Spleen (tissue), 13 donors: ENCODE measurements at places on chromosomes 11 and 22.

- DNase-seq: peak; percentile 92
These were observed 3.3 kb upstream of the BCL9L start for GRCh38 chr11:118928870-118929500.

GRCh38 chr11:36211761-36212430 is 77.3 kb downstream of the COMMD9 start:
- DNase-seq: no peak

DNA sequence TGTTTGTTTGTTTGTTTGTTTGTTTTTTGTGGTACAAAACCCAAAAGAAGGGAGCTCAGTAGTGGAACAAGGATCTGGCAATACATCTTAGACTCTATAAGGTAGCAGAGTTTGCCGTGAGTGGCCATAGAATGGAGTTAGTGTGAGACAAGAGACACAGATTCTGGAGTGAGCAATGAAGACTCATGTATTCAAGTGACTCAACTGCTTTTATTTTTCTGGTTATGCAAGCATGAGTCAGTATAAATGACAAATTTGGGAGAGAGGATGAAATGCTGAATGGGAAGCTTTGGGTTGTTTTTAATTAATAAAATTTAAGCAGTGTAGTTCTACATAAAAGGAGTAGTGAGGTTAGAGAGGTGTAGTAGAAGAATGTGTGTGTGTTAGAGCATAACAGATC is 143.6 kb upstream of the ANO5 start:
- no peak for DNase-seq

DNA sequence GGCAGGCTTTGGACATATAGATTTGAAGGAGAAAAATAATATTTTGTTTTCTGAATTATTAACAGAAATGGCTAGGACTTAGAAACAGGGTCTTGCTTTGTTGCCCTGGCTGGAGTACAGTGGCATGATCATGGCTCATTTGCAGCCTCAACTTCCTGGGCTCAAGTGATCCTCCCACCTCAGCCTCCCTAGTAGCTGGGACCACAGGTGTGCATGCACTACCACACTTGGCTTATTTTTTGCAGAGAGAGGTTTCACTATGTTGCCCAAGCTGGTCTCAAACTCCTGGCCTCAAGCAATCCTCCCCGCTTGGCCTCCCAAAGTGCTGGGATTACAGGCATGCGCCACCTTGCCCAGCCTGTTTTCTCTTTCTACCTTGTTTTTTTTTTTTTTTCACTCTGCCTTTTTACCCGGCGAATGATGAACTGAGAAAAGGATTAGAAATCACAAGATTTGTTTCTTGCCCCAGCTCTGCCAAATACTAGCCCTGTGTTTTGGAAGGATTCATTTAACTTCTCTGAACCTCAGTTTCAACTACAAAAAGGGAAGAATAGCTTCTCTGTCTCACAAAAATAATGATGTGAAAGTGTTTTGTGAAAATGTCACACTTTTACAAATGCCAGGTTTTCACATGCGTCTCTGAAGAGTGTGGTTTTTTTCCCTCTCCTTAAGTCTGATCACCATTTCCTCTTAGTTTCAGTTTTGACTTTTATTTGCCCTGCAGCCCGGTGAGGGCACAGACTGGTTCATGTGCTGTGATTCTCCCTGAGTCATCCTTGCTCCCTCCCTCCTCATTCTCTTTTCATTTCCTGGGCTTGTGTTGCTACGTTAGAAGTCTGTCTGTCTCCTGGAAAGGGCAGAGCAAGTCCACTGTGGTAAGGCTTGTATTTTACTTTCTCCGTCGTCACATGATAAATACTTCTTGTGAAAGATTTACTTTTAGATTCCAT is 67.7 kb downstream of the BCL2L13 start:
- no peak for DNase-seq

GRCh38 chr11:130774703-130775102 is 141.6 kb downstream of the SNX19 start:
- DNase-seq: no peak

- DNase-seq: peak; percentile 76
These were observed 4.7 kb downstream of the FEN1 start for GRCh38 chr11:61797263-61797944.

GRCh38 chr11:34531663-34532062 is 18.1 kb upstream of the ELF5 start:
- DNase-seq: no peak
